ENCODE measurements at places on chromosomes 3 and 15.

DNA sequence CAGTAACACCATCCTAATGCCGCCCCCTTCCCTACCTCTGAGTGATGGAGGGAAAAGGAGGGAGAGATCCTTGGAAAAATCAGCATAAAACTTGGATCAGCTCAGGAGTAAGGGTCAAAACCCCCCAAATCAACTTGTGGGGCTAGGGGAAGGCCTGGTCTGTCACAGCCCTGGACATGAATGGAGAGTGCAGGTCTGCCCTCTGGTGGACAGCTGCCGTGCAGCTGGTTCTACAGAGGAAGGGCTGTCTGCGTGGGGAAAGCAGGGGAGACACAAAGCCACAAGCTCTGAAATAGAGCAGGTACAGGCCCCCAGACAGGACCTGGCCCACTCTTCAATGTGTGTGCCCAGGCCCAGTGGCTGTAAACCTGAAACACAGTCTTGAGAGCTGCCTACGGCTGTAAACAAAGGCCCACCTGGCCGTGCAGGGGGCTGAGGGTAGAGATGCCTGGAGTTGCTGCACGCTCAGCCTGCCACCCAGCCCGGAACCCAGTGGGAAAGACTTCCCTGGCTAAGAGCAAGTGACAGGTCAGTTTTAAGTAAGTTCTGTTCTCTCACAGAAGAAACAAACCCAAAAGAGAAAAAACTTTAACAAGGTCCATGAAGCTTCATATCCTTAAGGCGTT, 16.4 kb downstream of the CLK3 start:
- peak; percentile 79 for DNase-seq

DNA sequence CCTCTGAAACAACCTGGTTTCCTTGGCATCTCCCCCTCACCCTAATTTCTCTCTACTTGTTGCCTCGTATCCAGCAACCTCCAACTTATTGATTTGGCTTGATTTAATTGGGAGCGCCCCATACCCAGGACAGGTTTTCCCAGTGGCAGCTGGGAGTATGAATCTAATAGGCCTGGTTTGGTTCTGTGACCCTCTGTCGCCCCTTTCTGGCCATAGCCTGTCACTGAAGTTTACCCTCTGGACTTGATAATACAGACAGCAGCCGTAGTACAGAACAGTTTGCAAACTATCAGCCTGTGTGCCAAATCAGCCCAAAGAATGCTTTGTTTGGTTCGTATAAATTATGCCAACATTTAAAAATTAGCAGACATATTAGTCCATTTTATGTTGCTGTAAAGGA, 525.1 kb upstream of the GOLIM4 start:
- DNase-seq: no peak

DNA sequence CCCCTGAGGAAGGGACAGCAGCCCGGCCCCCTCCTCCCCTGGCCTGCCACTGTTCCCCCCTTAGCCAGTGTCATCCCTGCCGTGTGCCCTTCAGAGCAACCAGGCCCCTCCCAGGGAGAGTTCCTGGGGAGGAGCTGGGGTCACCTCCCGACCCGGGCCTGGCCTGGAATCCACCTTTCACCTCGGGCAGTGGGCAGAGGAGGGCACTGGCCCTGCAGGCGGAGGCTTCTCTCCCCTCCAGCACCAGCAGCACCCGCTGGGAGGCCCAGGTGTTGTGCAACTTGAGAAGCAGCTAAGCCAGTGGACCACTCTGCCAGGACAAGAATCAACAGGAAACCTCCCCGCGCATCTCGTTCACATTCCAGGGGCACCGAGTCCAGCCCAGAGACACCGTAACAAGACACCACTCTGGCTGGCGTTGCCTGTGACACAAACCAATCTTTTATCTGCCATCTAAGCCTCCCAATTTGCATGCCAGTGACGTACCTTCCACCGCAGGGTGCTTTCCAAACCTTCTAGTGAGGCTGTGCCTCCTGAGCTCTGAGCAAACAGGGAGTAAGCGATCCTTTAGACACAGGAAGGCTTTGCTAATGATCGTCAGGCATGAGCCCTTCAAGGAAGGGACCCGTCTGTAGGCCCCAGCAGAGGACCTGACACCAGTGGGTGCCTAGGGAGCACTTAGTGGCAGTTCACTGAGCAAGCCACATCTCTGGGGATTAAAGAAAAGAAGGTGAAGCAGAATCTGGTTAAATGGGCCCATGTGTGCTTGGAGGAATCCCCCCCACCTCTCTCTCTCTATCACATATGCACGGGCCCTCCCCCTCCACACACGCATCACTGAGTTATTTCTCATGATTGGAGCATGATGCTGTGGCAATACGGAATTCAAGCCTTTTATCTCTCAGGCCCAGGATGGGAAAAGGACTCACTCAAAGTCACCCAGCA, 98.9 kb upstream of the TLE3 start:
- peak; percentile 71 for DNase-seq

DNA sequence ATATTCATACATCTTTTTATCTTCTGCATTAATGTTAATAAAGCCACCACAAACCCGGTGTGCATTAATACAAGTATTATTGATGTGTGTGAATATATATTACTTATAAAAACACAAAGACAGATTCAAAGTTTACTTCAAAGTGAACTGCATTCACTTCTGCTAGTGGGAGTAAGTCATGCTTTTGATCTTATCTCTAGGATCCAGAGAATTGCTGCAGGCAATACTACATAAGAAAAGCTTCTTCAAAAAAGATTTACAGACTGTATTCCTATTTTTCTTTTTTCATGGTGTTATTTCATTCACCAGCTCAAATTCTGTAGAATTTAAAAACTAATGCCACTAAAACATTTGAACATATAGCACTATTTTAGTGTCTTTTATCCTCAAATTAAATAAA, 87.5 kb upstream of the CBLB start:
- DNase-seq: no peak

GRCh38 chr3:31926543-31926942, 54.5 kb downstream of the OSBPL10 start:
- no peak for DNase-seq

DNA sequence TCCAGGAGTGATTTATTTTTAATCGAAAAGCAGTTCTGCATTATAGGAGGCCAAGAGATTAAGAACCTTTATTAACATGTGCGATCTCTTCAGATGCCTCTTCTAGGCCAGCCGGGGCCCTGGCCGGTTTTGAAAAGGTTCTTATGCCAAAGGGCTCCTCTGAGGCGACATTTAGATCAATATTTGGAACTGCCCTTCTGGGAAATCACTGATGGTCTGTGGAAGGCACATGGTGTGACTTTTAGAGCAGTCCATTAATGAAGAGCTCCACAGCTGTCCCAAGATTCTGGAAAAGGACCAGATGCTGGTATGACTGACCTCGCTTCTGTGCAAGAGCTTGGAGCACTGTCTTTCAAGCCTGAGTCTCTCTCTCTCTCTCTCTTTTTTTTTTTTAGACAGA, 19.7 kb downstream of the MGLL start:
- no peak for DNase-seq

- DNase-seq: peak; percentile 30
Measured at GRCh38 chr3:27943106-27943505, 221.0 kb upstream of the EOMES start.

DNA sequence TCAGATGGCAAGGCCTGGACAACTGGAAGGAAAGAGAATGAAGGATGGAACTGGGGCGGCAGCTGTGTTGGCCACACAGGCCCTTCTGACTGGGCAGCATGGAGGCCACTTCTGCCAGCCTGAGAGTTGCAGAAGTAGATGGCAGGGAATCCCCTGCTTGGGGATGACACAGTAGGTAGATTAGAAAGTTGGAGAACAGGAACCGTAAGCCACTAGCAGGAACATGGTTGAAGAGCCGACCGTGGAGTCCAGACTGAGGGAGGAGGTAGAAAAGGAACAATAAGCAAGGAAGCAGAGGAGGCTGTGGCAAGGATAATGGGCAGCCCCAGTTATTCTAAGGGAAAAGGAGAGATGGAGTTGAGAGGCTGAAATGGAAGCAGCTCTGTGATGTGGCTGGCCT, 26.4 kb upstream of the ZNF774 start:
- no peak for DNase-seq

DNA sequence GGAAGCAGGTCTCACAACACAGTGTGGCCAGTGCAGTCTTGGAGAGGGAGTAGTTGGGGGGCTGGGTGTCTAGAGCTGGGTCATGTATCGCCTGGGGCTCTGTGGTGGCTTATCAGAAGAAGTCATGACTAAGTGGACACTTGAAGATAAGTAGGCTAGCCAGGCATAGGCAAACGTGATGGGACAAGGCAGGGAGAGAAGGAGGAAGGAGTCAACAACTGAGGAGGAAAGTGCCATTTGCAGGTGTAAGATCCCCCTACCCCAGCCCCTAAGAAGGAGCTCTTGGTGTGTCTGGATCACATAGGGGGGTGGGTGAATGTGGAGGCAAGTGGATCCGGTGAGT, 352.3 kb downstream of the LRTM1 start:
- no peak for DNase-seq

- DNase-seq: no peak
Measured at GRCh38 chr3:74891312-74891711, 276.9 kb upstream of the CNTN3 start.

DNA sequence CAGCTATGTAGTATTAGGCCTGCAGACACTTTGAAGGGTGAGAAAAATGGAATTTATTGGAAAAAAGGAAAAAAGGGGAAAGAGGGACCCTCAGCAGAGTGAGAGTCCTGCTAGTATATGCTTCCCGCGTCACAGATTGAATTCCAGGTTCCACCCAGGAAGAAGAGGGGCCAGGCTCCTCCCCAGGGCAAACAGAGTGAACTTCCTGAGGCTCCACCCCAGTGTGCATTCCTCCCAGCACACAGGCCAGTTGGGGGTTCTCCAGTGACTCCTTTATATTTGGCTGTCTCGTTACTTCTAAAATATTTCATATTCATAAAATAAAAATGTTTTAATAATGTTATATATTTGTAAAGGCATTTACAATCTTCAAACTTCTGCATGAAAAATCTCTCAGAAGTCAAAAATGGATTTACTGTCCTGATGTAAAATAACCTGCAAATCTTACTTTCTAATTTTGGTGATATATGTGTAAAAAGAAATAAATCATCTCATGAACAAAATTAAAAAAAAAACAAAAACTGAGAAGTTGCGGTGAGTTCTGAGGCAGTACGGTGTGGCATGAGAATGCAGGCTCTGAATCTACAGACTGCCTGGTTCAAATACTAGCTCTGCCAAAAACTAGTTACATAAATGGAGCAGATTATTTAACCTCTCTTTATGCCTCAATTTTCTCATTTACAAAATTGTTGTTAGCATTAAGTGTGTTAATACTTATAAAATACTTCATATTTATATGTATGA, 175.8 kb upstream of the P2RY1 start:
- DNase-seq: no peak

- DNase-seq: no peak
Measured at GRCh38 chr3:168060317-168060716, 35.4 kb downstream of the GOLIM4 start.

DNA sequence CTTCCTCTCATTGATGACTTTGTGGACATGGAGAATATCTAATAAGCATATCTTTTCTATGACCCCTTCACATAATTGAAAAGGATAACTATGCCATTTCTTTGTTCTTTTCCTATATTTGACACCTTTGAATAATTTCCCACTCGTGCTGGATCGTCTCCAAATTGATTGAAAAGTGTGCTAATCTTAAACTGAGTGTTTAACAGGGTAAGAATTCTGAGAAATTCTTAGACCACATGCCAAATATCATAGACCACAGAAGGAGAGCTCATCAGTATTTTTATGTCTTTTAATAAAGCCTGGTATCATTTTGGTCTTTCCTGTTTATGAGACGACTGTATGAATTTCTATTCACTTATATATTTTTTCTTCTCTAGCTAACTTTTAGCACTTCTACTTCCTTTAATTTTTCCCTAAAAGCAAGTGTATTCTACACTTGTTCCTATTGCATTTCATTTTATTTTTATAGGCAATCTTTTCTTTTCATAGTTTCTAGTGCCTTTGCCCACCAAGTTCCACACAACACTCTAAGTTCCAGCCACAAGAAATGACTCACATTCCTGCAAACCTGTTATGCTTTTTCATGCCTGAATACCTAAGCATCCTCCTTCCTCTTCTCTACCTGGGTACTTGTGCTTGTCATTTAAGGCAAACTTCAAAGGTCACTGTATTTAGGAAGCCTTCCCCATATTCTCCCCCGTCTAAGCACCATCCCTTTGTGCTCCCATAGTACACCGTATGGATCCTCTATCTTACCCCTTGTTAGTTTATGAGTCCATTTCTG, 30.1 kb downstream of the KBTBD8 start:
- no peak for DNase-seq

DNA sequence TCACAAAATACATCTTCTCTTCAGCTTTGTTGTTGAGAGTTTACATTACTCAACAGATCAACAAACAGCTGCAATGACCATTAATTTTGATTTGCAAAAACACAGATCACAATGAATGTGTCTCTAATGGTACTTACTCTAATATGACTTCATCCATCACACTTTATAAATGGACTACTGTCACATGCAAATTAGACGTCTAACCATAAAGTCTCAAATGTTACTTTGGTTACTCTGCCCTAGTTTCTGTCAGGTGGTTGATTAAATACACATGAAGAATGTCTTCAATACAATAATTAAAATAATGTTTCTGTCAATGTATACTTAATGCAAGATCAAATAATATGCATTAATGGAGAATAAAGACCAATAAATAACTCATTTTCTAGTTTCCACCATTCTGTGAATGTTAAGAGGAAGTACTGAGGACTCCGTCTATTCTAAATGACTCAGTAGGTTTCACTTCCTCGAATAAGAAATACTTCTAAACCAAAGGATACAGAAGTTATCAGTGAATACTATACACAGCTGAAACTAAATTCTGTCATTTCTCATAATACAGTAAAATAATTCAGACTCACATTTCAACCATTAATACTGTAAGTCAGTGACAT, 145.8 kb downstream of the CBLB start:
- DNase-seq: no peak

- DNase-seq: no peak
Measured at GRCh38 chr15:49458145-49458544, 35.1 kb downstream of the FGF7 start.

DNA sequence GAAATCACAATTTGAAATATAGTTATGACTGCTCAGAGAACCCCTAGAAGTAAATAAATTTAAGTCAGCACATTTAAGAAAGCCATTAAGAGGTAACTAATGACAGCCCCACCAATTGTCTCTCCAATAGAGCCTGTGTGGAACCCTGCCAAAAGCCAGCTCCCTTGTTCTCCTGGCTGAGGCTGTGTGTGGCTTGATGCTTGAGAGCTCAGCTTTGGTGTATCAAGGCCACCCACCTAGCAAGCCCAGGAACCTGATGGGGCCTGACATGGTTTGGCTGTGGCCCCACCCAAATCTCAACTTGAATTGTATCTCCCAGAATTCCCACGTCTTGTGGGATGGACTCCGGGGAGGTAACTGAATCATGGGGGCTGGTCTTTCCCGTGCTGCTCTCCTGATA, 106.9 kb downstream of the LRRN1 start:
- DNase-seq: no peak

All from activated CD4-positive, alpha-beta T cell treated with anti-CD3 and anti-CD28 coated beads for 36 hours (primary cell).